ENCODE measurements at places on chromosomes 13 and 19.

GRCh38 chr19:3324405-3324856, 42.0 kb upstream of the NFIC start:
- DNase-seq: peak; percentile 41

DNA sequence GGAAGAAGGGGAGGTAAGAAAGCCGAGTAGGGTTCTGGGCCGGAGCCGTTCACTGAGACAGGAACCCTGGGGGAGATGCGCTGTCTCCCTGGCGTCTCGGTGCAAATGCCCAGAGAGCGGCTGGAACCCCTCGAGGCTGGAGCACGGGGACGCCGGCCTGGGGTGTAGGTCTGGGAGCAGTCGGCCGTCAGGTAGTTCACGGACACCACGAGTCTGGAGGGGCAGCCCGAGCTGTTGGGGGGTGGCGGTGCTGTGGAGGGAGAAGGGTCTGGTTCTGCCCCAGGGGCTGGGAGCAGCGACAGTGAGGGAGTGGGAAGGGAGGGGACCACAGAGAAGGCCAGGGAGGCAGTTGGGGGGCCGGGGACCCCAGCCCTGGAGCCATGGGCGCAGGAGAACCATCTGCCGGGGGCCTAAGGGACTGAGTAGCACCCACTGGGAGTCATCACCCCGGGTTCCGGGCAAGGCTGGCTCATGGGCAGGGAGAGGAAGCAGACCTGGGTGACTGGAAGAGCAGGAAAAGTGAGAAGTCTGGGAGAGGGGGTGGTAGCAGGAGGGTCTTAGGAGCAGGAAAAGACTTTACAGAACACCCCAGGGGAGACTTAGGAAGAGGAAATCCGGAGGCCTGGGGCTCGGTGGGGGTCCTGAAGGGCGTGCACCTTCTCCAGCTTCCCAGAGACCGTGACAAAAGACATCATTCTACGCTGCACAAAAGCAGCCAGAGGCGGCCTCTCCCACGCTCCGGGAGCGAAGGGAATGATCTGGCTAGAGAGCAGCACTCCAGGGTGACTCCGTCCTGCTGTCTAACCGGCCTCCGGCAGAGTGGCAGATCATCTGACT, 173.1 kb upstream of the SOX1 start:
- no peak for DNase-seq

DNA sequence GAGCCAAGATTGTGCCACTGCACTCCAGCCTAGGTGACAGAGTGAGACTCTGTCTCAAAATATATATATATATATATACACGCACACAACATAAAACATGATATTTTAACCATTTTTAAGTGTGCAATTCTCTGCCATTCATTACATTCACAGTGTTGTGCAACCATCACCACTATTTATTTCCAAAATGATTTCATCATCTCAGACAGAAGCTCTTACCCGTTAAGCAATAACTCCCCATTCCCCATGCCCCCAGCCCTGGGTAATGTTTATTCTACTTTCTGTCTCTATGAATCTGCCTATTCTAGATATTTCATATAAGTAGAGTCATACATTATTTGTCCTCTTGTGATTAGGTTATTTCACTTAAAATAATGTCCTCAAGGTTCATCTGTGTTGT, 20.3 kb downstream of the WDR88 start:
- no peak for DNase-seq

DNA sequence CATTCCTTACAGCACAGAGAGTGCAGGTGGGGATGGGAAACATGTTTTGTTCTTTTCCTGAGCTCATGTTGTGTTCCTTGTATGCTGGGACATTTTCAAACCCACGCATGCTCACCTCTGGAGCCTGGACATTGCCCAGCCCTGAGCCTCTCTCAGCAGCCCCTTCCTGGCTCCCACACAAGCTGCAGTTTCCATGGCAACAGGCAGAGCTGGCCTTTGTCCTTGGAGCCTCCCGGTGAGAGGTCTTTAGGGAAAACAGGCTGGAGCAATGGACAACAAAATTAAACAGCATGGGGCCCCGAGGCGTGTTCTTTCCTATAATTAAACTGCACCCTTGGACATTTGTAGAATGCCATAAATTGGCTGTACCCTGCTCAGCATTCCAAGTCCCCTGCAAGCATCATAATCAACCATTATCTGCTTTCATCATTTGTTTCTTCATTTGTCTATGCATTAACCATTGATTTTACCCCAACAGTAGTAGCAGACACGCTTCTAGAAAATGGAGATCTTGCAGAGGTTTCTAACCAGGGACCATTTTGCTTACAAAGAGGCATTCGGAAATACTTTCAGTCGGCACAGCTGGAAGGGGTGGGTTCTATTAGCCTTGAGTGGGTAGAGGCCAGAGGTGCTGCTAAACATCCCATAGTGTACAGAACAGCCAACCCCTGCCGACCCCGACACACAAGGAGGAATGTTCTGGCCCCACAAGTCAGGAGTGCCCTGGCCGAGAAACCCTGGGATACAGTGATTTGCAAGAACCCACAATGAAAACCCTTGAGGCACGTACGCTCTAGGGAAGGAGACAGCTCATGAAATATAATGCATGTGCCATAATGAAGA, 133.4 kb upstream of the PEG3 start:
- DNase-seq: no peak

GRCh38 chr19:14073261-14073924, 807 bp downstream of the MISP3 start:
- DNase-seq: peak; percentile 58

GRCh38 chr13:87259479-87260083, 411.6 kb upstream of the SLITRK5 start:
- DNase-seq: no peak

GRCh38 chr13:77767413-77767812, 69.9 kb downstream of the SLAIN1 start:
- peak; percentile 77 for DNase-seq

- DNase-seq: no peak
Observed at GRCh38 chr19:18446811-18447359, 9.0 kb upstream of the ISYNA1 start.

DNA sequence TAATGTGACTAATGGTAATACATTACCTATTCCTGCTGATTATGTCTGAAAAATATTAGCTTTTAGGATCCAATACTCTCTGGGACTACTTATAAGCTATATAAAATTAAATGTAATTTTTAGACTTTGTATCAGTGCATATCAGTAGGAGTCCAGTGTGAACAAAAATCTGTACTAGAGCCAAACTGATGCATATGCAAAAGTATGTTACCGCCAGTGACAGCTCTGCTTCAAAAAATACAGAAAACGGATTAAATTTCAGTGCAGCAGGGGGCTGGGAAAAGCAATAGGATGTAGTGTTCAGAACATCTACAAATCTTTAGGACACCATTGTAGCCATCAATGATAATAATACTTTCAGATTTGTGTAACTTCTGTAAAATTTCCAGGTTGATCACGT, 385.5 kb downstream of the DACH1 start:
- no peak for DNase-seq

DNA sequence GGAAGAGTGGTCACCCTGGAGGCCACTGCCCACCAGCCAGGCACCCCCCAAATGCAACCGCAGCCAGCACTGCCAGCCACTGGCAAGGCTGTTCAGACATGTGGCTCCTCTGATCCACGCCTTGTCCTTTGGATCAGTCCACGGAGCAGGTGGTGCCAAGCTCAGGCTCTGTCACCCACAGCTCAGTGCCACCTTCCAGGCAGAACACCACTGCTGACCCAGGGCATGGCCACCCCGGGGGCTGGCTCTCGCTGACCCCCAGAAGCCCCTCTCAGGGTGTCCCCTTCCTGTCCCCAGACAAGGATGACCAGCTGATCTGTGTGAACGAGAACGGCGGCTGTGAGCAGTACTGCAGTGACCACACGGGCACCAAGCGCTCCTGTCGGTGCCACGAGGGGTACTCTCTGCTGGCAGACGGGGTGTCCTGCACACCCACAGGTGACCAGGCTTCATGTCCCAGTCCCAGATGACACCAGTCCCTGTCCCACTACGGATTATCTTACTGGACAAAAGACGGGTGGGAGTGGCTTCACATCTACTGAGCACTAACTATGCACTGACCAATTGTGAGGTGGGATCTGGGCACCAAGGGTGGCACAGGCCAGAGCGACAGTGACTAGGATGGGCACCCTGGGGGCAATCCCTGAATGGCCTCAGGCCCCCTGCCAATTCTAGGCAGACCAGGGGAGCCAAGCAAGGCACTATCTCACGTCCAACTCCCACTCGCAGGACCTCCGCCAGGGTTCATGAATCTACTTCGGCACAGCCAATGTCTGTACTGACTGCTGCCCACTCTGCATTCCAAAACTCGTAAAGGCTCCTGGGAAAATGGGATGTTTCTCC, 7.0 kb upstream of the F10 start:
- DNase-seq: no peak
